ENCODE measurements at places on chromosomes 4 and X.

DNA sequence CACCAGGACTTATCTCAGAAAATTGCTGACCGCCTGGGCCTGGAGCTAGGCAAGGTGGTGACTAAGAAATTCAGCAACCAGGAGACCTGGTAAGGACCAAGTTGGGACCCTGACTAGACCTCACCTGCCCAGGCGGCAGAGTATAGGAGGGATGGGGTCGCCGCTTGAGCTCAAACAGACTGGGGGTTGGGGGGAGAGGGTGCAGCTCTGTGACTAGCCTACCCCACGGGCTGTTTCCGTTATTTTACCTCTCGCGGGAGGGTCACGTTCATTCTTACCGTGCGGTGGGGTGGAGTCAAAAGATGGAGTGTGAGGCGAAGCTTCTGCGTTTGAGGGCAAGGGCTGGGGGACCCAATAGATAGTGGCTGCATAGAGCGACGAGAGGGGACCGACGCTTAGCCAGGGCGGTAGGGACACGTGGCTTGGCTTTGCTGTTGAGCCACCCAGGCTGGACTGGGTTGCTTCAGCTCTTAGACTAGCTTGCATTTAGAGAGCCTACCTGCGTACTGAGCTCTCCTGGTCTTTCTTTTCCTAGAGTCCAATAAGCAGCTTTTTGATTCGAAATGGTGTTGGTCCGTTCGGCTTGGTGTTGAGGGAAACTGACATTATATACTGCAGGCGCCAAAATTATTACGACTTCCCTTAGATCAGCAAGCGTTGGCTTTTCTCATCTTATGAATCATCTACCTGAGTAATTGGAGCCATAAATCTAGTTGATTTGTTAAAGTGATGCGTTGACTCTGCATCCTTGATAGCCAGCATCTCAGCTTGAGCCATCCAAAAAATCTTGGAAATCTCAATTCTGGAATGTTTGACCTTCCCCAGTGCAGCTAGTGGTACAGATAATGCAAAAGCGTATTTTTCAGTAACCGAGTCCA, 591 bp downstream of the PRPS1 start:
- DNase-seq = peak; percentile 52

- DNase-seq = no peak
These were observed 46.5 kb upstream of the CPLX1 start for GRCh38 chr4:872241-872981.

DNA sequence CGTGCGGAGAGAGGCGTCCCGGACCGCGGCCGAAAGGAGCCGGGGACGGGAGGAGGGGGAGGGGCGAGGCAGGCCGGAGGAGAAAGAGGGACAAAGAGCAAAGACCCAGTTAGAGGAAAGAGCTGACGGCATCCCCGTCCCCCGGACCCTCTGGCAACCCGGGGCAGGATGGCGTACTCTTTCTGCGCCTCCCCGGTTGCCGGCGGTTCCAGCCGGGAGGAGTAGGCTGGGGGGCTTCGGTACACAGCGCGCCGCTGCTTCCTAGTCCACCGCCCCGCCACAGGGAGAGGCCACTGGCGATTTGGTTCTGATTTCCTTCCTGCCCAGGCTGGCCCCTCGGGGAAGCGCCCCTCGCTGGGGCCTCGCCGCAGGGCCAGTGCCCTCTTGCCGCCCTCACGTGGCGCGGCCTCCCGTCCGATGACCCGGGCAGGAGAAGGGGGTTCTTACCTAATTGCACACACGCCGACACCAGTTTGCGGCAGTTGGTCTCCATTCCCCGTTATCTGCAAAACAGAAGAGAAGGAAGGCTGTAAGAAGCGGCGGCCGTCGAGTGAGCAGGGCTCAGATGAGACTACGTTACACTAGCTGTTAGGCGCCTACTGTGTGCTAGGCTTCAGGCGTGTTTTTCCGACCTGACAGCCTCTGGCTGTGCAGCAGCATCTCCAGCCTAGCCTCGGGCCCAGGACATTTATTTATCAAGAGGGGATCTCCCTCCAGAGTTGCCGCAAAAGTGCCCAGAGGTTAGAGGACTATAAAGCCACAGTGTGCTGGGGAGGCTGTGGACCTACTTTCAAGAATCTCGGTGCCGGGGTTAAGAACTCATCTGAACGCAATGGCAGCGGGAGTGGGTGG, 9.9 kb upstream of the PITX2 start:
- DNase-seq = no peak

DNA sequence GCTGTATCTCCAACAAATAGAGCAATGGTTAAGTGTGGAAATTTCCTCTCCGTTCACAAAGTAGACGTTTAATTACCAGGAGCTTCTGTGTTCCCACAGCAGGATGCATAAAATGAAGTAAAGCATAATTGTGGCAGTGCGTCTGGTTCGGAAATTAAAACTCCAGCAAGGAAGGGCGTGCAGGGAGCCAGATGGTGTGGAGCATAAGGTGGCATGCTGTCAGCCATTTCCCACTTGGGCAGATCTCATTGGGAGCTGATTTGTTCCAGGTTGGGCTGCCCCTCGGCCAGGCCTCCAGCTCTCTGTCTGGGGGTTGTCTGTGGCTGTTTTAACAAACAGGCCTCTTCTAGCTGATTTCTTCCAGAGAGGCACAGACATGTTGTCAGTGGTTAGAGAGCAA, 182.1 kb upstream of the CLNK start:
- no peak for DNase-seq

GRCh38 chrX:2677764-2678163, 13.3 kb upstream of the CD99 start:
- DNase-seq = no peak

DNA sequence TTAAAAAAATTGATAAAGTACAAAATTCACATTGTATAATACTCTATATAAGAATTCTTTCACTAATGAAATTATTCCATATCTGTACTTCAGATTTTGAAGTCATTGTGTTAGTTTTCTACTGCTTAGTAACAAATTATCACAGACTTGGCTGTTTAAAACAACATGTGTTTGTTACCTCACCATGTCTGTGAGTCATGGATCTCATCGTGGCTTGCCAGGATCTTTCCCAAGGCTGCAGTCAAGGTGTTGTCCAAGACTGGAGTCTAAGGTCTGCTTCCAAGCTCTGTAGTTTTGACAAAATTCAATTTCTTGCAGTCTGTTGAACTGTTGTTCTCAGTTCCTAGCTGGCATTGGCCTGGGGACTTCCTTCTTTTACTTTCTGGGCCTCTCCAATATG, 1286.9 kb downstream of the ADGRL3 start:
- DNase-seq = no peak

- DNase-seq = no peak
These were observed 1.1 kb downstream of the KLHL15 start for GRCh38 chrX:24025741-24026403.

GRCh38 chrX:71053217-71053621, 14.9 kb downstream of the SNX12 start:
- no peak for DNase-seq

DNA sequence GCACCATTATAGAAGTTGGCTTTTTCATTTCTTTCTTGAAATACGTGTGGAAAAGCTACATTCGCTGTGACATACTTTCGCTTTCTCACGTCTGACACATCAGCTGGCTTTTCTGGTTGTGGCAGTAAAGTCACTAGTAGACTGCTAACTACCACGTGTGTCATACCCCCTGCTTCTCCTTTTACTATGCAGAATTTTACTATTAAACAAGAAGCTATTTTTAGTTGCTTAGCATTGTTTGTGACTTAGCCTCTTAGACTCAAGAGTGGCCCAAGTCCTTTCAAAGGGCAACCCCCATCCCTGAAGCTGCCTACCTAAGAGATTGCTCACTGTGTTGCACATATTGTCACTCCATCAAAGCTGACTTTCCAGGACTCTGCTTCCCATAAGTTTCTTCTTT, 2.1 kb upstream of the IL2 start:
- DNase-seq = peak; percentile 31

- DNase-seq = no peak
These were observed 6.5 kb downstream of the TIFA start for GRCh38 chr4:112279025-112279881.

DNA sequence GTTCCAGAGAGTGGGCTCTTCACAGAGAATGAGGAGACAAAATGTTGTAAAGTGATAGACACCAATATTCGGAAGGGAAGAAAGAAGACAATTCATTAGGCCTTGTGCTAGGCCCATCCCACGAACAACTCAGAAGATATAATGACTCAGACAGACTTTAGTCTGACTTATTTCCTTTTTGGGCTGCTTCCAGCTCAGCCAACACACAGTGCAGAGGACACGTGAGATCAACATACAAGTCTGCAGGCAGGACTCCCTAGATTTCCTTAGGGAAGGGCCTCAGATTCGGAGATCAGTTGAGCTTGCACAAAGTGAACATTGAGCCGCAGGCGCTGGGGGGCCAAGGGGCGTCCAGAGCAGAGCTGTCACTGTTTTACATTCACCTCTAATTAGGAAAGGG, 290.7 kb upstream of the TENM3 start:
- no peak for DNase-seq

DNA sequence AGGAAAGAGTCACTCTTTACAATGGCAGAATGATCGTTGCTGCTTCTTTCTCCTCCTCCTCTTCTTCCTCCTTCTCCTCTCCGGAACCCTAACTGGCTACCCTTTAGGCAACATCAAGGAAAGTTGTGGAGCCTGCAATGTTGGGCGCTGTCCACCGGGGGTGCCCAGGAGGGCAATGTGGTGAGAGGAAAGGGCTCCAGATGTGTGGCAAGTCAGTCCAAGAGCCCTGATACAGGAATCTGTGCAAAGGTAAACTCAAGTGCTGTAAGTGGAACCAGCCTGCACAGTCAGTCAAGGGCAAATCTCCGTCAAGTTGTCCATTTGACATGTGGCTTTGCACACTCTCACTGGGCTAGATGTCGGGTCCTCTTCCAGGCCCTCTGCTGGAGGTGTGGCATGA, 2.8 kb downstream of the RTL5 start:
- peak; percentile 27 for DNase-seq

DNA sequence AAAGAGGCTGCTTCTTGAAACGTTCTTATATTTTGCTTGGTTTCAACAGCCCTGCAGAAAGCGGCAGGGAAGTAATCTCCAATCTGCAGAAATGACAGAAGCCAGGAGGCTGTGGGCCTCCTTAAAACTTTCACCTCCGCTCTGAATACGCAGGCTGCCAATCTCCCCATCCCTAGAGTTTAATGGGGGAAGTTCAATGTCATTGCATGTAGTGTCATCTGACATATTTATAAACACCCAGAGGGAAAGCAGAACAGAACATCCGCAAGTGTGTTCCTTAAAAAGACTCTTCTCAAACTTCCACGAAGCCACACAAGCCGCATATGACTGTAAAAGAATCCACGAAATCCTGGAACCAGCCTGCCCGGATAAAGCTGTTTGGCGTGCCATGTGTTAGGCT, 148.8 kb upstream of the TBL1X start:
- no peak for DNase-seq

DNA sequence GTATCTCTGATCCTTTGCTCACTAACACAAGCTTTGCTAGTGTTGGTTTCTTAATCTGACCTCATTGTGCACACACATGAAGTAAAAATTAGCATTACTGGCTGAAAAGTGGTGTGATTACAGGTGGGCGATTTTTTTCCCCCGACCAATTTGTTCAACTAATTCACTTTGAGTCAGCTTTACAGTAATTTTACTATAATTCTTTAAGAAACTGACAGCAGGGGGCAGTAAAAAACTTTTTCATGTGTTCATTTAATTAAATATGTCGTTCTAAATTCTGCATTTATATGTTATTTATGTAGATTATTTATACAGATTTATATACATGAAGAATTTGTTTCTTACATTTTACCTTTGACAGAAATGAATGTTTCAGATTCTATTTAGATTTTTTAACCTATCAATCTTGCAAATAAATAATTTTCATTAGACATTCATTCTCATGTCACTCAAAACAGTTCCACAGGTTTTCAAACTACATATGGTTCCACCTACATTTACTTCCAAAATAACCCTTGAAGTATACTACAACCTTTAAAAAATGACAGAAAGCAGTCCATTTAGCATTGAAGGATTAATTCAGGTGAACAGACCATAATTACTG, 17.5 kb downstream of the PALLD start:
- DNase-seq = no peak

- no peak for DNase-seq
These were observed 696 bp upstream of the CA5B start for GRCh38 chrX:15737190-15737958.

GRCh38 chr4:70280567-70280966, 38.2 kb downstream of the CSN3 start:
- DNase-seq = no peak

GRCh38 chr4:48467442-48467841, 15.7 kb upstream of the SLC10A4 start:
- DNase-seq = no peak

GRCh38 chr4:74884266-74884665, 48.6 kb upstream of the PARM1 start:
- no peak for DNase-seq

DNA sequence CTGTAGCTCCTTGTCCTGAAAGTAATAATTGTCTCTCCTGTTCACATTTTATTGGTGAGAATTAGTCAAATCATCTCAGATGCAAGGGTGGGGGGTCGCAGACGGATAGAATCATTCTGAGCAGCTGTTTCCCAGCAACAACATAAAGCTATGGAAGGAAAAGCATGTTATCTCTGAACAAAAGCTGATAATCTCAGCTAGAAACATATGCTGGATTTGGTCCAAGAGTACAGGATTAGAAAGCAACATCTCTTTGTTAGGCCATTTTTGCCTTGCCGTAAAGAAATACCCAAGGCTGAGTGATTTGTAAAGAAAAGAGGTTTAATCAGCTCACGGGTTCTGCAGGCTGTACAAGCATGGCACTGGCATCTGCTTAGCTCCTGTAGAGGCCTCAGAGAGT, 472.8 kb upstream of the BOD1L1 start:
- DNase-seq = no peak

DNA sequence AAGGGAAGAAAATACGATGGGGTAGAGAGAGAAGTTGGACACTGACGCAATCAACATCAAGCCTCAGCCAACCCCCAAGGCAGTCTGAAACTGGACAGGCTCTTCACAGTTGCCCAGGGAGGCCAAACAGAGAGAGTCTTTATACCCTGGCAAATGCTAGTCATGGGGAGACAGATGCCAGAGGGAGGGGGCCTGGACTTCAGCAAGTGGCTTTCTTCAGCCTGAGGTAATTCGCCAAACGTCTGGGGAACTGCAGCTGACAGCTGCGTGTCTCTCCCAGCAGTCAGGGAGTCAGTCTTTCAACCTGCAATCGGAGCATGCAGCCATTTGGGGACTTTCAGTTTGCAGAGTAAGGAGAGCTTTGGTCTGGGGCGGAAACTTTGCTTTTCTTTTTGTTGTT, 521.6 kb downstream of the TRIML1 start:
- DNase-seq = no peak

DNA sequence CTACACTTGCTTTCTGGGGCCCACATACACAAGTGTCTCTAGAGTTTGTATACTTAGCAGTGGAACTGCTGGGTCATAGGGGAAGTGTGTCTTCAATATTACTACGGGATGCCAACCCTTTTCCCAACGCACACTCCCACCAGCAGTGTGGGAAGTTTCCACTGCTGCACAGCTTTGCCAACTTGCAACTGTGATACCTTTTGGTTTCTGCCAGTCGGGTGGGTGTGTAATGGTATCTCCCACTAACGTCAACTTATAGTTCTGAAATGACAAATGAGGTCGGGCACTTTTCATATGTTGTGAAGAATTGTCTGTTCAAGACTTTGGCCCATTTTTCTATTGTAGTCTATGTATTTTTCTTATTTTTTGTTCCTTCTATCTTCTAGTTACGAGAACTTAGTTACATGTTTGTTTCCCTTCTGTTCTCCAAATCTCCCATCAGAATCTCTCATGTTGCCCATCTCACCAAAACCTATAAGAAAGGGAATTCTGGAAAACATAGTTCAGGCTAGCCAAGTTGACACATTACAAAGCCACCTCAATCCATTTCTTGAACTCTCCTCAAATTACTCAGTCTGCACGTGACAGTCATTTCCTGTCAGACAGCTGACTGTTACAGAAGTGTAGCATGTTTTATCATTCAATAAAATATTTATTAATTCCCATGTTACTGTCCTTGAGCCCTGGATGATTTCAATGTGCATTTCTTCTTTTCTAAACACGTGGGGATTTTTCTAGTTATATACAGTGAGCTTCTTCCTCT, 30.7 kb downstream of the PNMA6E start:
- no peak for DNase-seq
